ENCODE measurements at places on chromosomes 5 and 9.

DNA sequence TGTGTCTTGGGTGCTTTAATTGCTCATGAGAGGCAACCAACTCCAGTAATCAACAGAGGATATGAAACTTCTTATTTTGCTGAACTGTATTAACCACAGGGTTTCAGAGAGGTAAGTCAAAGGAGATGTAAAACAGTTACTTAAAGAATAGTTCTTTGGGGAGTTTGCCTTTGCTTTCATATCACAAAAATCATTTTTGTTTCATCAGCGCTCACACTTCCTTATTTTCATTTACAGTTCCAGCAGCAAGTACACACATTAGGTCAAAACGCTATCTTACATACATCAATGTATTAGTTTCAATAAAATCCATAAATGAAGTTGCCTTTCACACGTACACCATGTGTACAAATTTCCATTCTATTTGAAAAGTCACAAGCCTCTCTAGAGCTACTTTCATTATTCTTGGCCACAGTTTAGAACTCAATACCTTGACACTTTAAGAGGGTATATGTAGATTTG lies 50.1 kb downstream of the ST8SIA4 start:
- DNase-seq: peak; percentile 67

- peak; percentile 42 for DNase-seq
Measured at GRCh38 chr5:54764102-54765090, 221.0 kb downstream of the ESM1 start.

DNA sequence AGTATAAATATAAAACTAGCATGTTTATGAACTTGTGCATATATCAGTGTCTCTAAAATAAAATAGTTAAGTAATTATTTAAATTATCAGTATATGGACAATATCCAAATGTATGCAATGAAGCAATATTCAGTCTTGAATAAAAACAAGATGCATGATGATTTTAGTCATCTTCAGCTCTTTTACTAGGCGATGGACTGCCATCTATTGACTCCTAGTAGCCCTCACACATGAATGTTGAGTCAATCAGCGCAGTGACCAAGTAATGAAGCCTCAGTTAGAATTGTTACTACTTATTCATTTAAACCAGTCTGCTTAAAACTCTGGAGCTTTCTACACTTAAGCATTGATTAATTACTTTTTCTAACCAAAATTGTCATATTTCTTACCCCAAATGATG lies 92.9 kb upstream of the GRHPR start:
- no peak for DNase-seq

DNA sequence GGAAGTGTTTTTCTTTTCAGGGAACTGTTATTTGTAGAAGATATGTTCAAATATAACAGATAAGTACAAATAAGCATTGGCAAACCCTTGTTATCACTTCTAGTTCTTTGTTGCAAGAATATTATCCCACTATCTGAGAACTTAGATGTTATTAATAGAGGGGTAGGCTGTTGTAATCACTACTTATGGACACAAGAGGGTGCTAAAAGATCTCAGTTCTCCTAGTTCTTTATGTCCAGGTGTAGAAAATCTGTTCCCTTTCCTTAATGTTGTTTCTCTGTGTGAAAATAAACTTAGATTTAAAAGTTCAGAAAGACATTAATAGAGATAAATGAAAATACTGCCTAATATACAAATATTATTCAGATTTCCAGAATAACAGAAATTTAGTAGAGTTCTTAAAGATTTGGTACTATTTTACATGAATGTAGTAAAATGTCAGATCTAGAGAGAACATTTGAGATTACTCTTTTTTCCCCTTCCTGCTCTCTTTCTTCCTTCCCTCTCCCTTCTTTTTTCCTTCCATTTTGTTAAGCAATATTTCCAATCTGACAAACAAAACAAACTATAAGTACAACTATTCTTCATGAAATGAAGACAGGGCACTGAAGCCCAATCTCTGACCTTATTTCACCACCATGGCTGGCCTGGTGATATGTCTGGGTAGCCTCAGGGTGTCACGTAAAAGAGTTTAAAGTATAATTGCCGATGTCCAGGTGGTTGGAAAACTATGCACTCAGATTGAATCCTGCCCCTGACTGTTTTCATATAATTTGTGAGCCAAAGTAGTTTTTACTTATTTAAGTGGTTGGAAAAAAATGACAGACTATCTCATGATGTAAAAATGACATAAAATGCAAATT lies 43.6 kb upstream of the C5orf46 start:
- peak; percentile 25 for DNase-seq

- DNase-seq: no peak
Measured at GRCh38 chr5:168176251-168176650, 115.2 kb upstream of the WWC1 start.

DNA sequence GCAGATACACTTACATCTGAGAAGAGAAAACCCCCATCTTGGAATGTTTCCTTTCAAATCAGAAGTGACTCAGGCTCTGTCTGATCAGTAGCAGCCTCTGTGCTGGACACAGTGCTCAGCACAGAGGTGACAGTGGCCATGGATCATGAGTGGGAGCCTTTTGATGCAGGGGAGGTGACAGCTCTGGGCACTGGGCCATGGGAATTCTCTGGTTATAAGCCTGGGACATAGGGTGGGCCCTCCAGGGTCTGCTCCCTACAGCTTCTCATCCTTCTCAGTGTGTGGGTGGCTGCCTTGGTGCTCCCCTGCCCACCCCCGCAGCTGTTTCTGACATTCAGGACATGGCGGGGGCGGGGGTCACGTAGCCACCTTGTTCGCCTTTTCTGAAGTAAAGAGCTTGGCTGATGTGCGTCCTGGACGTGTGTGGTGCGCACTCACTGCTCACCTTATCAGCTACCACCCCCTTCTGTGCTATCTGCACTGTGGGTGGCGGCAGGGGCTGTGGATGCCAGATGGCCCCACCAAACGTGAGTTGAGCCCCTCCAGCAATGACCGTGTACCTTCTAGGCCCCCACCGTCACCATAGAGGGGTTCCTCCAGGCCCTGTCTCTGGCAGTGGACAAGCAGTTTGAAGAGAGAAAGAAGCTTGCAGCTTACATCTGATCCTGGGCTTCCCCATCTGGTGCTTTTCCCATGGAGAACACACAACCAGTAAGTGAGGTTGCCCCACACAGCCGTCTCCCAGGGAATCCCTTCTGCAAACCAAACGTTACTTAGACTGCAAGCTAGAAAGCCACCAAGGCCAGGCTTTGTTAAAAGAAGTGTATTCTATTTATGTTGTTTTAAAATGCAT lies 24.0 kb downstream of the TRIP13 start:
- no peak for DNase-seq

GRCh38 chr9:85041466-85042137 lies 372.1 kb downstream of the NTRK2 start:
- no peak for DNase-seq

DNA sequence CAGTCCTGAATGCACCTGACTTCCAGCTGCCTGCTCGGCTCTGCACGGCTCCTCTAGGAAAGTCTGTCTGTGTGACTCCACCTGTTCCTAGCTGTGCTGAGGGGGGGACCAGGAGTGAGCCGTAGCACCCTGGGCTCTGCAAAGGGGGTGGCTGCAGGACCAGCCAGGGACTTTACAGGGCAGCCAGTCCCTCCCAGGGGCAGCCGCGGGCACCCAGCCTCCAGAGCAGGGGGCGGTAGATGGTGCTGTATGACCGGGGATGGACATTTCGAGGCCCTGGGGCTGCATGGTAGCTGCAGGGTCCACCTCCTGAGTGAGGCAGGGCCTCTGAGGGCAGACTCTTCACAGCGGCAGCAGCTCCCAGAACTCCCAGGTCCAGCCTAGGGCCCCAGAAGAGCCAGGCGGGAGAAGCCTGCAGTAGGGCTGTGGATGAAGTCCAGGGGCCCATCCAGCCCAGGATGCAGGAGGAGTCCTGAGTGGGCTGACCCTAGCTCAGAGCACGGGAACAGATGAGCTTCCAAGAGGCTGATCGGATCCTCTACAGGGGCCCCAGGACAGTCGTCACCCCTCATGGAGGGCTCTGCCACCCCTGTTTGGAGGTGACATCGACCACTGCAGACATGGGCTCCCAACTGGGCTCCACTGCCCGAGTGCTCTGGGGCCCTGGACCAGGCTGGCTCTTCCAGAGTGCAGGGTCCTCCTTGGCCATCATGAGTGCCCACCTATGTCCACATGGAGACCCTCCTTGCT lies 105.4 kb downstream of the ZNF354C start:
- no peak for DNase-seq

DNA sequence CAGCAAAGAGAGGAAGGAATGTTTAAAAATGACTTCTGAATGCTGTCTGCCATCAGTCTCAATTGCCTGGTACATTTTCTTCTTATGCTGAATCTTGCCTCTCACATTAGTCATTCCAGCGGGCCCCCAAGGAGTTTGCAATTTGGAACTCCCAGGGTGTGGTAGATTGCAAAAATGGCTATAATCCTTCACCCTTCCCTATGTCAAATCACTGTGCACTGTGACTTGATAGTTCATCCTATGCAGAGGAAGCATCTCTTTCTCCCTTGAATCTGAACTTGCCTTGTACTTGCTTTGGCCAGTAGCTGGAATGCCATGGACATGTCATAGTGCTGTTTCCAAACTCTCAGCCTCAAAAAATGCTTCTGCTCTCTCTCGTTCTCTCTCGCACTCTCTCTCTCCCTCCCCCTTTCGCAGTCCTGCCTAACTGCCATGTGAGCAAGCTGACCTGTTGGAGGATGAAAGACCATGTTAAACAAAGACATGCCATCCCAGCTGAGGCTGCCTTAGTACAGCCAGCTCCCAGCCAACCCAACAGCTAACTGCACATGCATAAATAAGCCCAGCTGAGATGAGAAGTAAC lies 284.0 kb upstream of the TLE4 start:
- no peak for DNase-seq

DNA sequence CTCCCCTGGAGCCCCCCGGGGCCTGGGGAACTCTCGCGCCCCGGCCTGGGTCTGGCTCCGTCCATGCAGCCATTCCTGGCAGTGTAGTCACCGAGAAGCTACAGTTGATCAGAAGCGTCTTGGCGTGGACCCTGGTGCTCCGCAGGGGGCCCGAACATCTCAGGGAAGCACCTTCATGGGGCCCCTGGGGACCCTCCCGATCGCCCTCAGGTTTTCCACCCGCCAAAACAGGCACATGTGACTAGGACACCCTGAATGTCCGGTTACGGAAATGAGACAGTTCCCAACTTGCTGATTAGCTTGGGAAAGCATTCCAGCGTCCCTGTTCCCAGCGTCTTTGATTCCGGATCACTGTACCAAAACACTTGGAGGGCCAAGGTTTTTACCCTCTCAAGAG lies 472 bp downstream of the FBXO4 start:
- peak; percentile 6 for DNase-seq

GRCh38 chr5:76489877-76490688 lies 87.0 kb downstream of the IQGAP2 start:
- DNase-seq: no peak

- DNase-seq: peak; percentile 37
Measured at GRCh38 chr5:78550891-78551290, 97.7 kb downstream of the LHFPL2 start.

GRCh38 chr5:53877243-53877642 lies 316.8 kb downstream of the NDUFS4 start:
- DNase-seq: no peak

GRCh38 chr9:19387317-19387716 lies 7.3 kb upstream of the RPS6 start:
- DNase-seq: no peak

DNA sequence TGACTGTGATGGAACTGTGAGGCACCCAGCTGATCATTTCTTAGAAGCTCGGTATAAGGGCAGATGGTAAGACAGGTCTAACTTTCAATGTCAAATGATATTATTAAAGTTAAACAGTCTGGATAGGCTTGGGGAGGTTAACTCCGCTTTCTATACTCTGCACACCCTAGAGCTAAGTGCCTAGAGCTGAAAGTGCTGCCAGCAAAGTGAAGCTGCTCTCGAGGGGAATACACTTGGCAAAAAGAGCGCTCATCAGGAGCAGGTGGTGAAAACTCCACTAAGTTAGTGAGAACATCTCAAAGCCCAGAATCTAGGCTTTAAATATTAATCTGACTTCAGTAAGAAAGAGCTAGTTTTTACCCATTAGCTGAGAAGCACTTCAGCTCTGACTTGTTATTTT lies 349.6 kb upstream of the SLC30A5 start:
- no peak for DNase-seq

- no peak for DNase-seq
Measured at GRCh38 chr5:107470295-107470582, 200.5 kb downstream of the EFNA5 start.

- DNase-seq: no peak
Measured at GRCh38 chr5:458547-459353, 15.8 kb downstream of the EXOC3 start.

DNA sequence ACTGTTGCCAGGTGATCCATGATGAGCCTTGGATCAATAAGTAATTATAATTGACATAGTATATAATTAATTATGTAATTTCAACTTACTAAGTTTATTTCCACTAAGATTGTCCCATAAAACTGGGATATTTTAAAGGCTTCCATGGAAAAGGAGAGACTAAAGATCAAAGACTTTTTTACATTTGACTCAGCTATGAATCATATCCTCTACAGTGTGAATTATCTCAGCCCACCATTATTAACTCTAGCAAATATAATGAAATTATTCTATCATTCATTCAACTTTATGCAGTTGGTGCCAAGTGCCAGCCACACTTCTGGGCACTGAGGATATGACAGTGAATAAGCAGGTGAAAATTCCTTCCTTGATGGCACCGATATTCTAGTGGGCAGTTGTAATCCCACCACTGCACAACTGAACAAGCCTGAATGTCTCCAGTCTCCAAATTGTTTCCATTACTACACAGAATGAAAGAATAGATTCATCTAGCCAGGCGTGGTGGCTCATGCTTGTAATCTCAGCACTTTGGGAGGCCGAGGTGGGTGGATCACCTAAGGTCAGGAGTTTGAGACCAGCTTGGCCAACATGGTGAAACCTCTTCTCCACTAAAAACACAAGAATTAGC lies 21.9 kb upstream of the TXN start:
- DNase-seq: no peak

GRCh38 chr5:132260714-132261551 lies 3.4 kb downstream of the PDLIM4 start:
- DNase-seq: peak; percentile 93

GRCh38 chr5:10036136-10036815 lies 213.4 kb downstream of the ATPSCKMT start:
- no peak for DNase-seq

GRCh38 chr5:81708889-81709288 lies 42.0 kb downstream of the SSBP2 start:
- DNase-seq: no peak
